KBM-7 (cell line): ENCODE measurements at places on chromosomes 4 and X.

- DNase-seq = no peak
These were observed 37.2 kb upstream of the GPR78 start for GRCh38 chr4:8542776-8543525.

DNA sequence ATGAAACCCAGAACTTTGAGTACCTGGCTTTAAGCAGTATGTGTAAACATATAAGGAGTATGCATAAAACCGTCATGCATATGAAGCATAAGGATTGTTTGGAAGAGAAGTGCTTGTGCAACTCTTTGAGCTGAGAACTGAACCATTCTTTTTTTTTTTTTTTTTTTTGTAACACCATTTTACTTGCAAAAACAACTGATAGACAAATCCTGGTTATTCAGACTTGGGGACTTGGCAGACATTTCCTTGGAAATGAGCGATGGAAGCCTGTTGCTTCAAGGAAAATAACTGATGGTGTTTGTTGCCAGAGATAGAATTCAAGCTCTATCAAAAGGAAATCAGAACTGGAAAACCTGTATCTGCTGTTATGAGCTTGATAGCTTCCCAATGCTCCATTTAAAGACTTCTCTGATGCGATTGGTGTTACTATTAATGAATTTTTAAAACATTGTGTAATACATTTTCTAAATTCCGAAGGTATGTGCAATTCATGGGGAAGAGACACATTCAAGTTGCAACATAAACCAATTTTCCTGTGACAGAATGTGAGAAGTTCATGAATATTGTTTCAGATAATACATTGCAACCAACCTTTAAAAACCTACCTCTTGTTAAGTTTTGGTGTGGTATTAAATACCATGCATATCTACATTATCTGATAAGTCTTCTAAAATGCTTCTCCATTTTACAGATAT is 47.0 kb upstream of the FAT1 start:
- no peak for DNase-seq

- peak; percentile 47 for DNase-seq
These were observed 31.2 kb downstream of the LGI2 start for GRCh38 chr4:24999392-25000089.

GRCh38 chr4:167779280-167779679 is 313.1 kb upstream of the ANXA10 start:
- no peak for DNase-seq

GRCh38 chr4:7307394-7308099 is 115.2 kb downstream of the SORCS2 start:
- no peak for DNase-seq
